Left ventricle myocardium superior (tissue), 1 donor: ENCODE measurements at places on chromosomes 6 and 20. TPM values are rescaled to one million over a fixed set of nuclear protein-coding genes. Genes with fewer than 3 reads are reported as not detected.

CTAGE9 gene
- not detected for total RNA-seq

EMILIN3 gene
- 4.3 TPM for total RNA-seq

SLC52A3 gene
- 1.9 TPM for total RNA-seq

PDYN gene
- not detected for total RNA-seq

SLPI gene
- total RNA-seq: 21.9 TPM

HRH3 gene
- not detected for total RNA-seq

IBTK gene
- 30.7 TPM for total RNA-seq

PRSS35 gene
- 0.12 TPM for total RNA-seq

SLC22A7 gene
- not detected for total RNA-seq

GRCh38 chr6:89596484-89596883 is 42.1 kb downstream of the LYRM2 start:
- no peak for DNase-seq

- DNase-seq: no peak
These were observed 7.0 kb upstream of the FOXF2 start for GRCh38 chr6:1382331-1382882.

DNA sequence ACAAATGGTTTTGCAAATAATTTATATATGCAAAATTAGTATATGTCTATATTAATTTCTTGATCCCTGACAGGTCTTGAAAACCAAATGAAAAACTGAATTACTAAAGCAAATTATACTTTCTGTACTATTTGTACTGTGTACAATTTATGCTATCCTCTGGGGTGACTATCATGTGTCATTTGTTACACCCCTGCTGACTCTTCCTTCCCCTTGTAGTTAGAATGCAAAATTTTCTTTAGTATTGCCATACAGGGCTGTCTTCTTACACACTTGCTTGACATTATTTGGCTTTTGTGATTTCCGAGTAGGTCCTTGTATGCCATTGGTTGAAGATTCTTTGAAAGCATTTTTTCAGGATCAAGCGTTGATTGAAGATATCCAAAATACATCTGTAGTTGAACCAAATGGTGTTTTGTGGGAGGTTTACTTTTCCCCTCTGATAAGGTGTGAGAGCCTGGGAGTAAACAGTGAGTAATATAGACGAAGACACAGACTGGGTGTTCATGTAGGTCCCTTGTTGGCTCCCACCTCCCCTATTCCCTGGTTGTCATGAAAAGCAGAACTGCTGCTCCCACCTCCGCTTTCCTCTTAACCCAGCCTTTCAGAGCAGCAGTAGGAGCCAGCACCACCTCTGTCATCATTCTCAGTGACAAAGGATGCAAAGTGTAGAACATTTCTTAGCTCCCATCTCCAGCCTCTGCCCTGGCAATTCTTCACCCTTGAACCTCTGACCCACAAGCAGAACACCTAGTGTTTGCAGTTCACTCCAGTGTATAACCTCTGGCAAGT is 29.0 kb downstream of the NCOA7 start:
- no peak for DNase-seq

DNA sequence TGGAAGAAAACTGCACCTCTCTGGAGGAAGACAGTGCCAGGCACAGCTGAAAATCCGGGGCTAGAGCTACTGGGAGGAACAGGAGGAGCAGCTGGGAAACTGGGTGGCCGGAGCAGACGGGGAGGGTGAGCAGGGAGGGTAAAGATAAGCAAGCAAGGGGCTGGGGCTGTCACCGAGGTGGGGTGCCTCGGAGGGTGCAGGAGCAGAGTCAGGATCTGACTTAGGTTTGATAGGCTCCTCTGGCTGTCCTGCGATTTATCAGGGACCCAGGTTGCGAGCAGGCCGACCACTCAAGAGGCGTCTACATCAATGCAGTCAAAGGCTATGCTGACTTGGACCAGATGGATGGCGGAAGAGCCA is 12.3 kb downstream of the TSHZ2 start:
- DNase-seq: no peak

- no peak for DNase-seq
These were observed 17.2 kb downstream of the STK35 start for GRCh38 chr20:2118783-2119182.

GRCh38 chr6:169534039-169534421 is 167.8 kb downstream of the WDR27 start:
- no peak for DNase-seq

- DNase-seq: no peak
These were observed 8.2 kb upstream of the ASCC3 start for GRCh38 chr6:100889351-100889750.

GRCh38 chr6:143696664-143697000 is 18.9 kb downstream of the PHACTR2 start:
- DNase-seq: no peak

GRCh38 chr6:95094751-95095663 is 482.3 kb upstream of the MANEA start:
- no peak for DNase-seq

DNA sequence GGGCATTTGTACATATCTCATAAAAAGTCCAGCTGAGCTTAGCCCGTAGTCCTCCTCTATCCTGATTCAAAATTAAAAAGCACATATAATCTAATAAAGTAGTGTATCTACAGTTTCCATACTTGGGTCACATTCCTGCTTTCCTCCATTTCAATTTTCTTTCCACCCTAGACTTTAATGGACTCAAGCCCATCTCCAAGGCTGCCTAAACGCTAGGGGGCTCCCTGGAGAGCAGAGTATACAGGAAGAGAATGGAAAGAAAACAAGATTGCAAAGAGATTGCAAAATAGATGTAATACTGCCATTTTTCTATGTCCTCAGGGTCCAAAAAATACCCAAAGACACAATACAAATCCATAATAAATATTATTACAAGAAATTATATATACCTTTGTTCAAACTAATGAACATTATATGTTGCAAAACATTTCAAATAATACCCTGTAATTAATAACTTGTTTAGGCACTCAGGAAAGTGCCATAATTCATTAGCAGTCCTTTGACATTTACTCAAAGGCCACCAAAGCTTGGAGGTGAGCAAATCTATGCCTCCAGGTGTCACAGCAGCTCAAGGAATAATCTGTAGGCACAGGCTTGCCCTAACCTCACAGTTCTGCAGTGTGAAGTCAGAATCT is 2.4 kb upstream of the MCM3 start:
- DNase-seq: peak; percentile 76

DNA sequence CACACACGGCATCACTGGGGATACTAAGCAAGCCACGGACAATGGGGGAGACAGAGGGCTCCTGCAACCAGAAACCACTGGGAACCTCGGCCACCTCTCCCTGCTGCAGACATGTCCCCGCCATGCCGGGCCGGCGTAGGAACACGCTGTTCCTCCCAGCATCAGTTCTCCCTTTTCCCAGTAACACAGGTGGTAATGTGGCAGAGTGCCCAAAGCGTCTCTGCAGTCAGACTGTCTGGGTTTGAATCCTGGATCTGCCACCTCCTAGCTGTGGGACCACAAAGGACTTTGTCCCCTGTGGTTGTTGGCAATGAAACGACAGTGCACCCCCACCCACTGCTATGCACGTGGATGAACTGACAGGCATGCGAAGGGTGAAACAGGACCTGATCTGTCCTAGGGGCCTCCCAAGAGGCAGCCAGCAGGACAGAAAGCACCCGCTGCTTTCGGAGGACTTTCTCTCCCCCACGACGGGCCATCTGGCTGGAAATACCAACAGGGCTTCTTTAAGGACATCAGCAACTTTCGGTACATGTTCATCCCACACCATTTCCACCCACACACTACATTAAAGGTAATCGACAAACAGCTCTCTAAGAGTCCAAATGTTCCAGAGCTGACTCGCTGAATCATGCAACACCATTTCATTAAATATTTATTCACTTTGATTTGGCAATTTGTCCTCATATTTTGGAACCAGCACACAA is 74.1 kb downstream of the SULF2 start:
- DNase-seq: no peak

DNA sequence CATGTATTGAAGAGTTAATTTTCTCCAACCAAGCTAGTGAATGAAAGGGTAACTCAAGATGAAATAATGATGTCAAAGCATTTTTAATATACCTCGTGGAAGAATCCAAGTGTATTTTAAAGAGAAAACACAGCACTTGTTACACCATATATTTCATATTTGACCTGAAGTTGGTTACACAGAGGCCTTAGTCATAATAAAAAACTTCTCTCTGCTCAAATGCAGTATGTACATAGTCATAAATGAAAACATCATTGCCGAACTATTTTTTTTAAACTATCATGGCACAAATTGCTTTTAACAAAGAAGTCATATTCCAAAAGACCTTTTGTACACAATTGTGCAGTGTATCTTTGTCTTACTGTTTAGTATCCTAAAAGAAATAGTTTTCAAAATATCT is 43.0 kb downstream of the BACH2 start:
- DNase-seq: no peak

GRCh38 chr6:90650041-90650940 is 63.4 kb upstream of the MAP3K7 start:
- DNase-seq: no peak

GRCh38 chr20:42093542-42094440 is 475.6 kb upstream of the CHD6 start:
- DNase-seq: no peak

GRCh38 chr6:80142586-80142985 is 36.1 kb downstream of the BCKDHB start:
- no peak for DNase-seq

DNA sequence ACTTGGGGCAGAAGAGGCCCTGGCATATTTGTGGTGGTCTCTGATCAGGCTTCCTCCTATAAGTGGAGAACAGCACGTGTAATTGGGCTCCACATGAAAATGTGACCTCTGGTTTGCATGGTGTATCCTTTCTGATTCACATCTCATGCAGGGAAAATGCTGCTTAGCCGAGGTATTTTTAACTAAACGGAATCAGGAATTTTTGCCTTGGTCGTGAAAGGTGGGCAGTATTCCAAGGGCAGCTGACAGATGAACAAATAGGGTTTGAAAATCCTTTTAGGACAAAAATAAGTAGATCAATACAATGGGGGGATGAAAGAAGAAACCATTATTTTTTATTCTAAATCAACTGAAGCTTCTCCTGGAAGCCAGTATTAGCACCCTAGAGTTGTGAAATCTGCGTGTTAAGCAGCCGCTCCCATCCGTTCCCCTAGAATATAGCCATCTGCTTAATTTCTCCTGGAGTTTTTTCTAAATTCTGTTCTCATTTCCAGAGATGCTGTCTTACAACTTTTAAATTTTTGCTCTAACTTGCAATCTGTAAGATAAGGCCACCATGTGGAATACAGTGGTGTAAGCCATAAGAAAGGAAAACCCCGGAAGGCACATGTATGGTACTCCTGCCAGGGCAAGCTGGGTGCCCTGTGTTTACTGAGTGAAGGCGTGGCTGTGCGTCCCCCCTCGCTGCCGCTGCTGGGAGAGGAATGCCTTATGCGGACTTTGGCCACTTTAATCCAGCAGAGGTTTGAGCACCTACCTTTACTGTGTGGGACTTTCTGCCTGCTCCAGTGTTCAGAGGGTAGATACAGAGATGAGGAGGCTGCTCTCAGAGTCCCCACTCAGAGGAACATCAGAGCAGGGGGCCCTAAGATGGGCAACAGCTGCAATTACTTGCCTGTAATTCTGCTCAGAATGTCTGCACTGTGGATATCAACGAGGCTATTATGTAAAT is 52.4 kb downstream of the SYNJ2 start:
- DNase-seq: peak; percentile 21

DNA sequence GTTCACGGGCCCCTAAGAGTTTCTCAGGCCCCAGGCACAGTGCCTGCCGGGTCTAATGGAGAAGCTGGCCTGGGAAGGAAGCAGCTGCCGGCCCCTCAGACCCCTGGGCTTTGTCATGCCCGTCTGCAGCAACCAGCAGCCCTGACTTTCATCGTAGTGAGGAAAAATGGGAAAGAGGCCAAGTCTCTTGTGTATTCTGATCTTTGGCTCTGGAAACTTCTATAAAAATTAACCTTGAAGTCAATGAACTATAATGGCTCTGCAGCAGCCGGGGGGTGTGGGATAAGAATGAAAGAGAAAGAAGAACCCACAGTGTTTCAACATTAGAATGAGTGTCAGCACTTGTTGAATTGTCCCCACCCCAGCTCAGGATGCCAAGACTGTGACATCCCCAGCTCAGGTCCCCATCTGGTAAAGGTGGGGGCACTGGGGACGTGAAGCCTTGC is 12.9 kb downstream of the TGM2 start:
- no peak for DNase-seq

DNA sequence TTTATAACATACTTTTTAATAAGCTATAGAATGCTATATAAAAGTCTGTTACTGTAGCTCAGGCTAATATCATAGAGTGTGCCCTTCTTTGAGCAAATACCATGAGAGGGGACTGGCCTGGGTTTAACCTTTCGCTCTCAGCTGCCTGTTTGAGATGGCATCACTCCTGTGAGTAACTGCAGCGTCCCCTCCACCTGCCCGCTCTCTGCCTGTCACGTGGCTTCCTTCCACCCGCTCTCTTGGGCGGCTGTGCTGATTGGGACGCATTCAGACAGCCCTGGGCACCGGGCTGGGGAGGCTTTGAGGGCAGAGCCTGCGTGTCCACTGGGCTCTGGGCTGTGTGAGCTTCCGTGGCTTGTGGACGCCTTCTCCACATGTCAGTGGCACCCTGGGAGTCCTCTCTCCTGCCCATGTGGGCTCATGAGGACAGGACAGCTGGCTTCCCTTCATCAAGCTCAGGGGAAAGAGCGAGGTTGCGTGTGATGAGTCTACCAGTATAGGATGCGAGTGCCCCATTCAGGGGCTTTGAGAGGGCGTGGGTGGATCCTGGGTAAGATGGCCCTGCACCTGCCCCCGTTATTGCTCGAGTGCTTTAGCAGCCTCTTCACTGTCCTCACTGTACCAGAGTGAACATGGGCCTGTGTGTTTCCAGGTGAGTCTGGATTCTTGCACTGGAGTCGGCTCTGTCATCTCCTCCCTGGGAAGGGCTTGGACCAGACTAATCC is 10.7 kb upstream of the C20orf204 start:
- no peak for DNase-seq

DNA sequence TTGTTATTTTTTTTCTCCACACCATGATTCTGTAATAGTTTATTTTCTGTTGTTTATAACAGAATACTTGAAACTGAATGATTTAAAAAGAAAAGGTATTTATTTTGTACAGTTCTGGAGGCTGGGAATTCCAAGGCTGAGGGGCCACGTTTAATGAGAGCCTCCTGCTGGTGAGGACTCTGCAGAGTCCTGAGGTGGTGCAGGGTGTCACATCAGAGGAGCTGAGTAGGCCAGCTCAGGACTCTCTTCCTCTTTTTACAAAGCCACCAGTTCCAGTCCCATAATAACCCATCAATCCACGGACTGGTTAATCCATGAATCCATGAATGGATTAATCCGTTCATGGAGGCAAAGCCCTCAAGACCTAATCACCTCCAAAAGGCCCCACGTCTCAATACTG is 71.6 kb downstream of the TFAP2A start:
- no peak for DNase-seq

- no peak for DNase-seq
These were observed 2.8 kb downstream of the KCNQ5 start for GRCh38 chr6:72624557-72625160.

DNA sequence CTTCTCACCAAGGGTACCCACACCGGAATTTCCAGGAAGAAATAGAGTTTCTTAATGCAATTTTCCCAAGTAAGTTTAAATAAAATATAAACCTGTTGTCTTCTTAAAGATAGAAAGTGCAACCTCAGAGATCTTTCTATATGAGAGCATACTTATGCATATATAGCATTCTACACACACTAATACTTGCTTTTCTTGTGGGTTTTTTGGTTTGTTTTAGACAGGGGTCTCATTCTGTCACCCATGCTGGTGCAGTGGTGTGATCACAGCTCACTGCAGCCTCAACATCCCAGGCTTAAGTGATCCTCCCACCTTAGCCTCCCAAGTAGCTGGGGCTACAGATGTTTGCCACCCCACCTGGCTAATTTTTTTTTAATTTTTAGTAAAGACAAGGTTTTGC is 15.7 kb downstream of the AMD1 start:
- no peak for DNase-seq
